Heart left ventricle (tissue), 16 donors: ENCODE measurements at places on chromosomes 12 and 14. TPM values are rescaled to one million over a fixed set of nuclear protein-coding genes. Genes with fewer than 3 reads are reported as not detected.

DNA sequence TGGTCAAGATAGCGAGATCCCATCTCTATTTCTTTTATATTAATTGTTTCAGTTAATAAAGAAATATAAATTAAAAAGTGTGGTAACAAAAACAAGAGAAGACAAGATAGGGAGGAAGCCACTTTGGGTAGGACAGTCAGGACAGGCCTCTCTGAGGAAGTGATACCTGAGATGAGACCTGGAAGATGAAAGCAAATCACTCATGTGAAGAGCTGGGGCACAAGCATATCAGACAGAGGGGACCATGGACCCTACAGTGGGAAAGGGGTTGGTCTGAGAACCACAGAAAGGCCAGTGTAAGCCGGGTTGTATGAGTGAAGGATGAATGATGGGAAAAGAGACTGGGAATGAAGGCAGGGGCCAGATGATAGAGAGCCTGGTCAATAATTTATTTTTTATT lies 1.8 kb upstream of the MED6 start:
- no peak for DNase-seq

DNA sequence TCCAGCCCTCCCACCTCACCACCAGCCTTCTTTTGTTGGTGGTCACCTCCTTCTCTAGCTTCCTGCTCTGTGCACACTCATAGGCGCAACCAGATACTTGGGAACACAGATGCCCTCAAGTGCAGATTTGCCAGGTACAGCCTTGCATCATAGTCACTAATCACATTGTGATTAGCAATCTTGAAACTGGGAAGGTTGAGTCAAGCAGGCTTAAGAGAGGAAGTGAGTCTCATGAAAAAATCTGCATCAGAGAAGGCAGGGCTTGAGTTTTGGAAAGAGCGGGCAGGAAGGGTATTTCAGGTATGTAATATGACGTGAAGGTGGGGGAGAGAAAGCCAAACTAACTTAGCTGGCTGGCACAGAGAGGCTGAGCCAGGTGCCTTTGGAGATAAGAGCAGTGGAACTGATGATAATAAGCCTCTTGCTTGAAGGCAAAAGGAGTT lies 2.7 kb upstream of the RABGGTA start:
- no peak for DNase-seq

Gene ASCL1
- not detected for polyA plus RNA-seq

DNA sequence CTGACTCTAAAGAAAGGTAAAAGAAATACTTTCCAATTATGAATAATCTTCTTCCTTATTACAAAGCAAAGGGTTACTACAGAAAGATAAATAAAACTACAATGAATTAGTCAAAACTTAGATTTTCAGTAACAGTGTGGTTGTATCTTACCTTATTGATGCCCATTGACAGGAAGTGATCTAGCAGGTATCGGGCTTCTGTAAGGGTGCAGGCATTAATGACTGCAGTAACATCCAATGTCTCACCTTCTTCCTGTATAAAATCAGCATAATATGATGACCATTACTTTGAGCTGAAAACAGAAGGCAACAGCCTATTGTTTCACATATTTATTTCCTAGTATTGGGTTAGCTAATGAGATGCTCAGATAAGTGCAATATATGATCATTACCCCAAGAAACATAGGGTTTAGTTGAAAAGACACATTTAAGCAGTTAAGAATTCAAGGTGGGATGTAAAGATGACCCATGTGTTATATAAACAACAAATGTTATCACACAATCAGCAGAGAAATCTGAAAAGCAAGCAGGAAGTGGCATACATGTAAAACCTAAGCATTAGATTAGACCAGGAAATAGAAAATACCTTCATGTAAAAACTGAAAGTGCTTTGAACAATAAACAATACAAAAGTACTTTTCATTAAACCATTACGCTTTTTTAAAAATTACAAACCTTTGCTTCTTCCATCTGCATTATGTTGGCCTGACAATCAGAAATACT lies 111.2 kb downstream of the KIF21A start:
- DNase-seq = no peak
